Activated CD4-positive, alpha-beta T cell treated with anti-CD3 and anti-CD28 coated beads, Interleukin-2, amount 10 ng/mL, durations not matched to agents 24 days and 14 days (primary cell): ENCODE measurements at places on chromosomes 4 and X.

GRCh38 chr4:69744157-69744478 is 16.3 kb downstream of the SULT1B1 start:
- DNase-seq = no peak

DNA sequence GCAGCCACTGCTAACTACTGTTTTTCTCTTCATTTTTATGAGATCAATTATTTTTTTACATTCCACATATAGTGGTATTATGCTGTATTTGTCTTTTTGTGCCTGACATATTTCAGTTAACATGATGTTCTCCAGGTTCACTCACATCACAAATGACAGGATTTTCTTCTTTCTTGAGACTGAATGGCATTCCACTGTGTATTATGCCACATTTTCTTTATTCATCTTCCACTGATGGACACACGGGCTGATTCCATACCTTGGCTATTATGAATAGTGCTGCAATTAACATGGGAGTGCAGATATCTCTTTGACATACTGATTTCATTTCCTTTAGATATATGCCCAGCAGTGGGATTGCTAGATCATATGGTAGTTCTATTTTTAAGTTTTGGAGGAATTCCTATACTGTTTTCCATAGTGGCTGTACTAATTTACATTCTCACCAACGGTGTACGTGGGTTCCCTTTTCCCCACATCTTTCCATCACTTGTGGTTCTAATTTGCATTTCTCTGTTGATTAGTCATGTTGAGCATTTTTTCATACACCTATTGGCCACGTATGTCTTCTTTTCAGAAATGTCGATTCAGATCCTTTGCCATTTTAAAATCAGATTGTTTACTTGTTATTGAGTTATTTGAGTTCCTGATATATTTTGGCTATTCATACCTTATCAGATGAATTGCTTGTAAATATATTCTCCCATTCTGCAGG is 14.9 kb upstream of the ZCCHC4 start:
- DNase-seq = no peak

DNA sequence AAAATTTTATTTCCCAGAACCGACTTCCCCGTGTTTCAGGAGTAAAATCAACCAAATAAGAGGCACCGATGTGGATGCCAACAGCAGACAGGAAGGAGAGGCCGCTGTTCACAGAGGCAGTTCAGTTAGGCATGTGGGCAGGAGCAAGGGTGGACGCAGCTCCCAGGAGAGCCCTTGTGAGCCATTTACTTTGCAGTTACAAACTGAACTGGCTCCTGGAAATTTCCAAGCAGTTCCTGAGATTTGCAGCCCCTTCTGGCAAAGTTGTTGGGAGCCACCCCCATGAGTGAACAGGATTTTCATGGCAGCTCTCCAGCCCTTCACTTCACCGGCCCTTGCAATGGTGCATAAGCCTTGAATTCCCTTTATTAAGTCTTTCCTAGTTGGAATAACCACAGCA is 189.1 kb downstream of the AFAP1 start:
- DNase-seq = no peak

DNA sequence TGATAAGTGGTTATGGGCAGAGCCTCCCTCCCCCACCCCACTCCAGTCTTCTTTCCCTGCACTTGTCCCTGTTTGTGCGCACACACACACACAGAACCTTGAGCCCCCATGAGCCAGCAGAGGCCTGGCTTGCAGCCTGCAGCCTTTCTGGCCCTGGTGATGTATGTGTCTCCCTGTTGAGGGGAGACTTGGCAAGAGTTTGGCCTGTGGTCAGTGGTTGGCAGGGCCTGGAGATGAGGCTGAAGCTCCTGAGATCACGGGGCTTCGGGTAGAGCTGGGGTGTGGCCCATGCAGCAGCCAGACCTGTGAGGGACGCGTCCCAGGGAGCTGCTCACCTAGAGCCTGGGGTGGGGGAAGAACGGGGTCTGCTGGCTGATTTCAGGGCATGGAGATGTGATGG is 2.3 kb downstream of the GPR173 start:
- DNase-seq = no peak

GRCh38 chr4:25838526-25838925 is 24.3 kb downstream of the SEL1L3 start:
- no peak for DNase-seq

GRCh38 chr4:155952501-155952901 is 1.2 kb downstream of the CTSO start:
- no peak for DNase-seq

- DNase-seq = no peak
Measured at GRCh38 chr4:137905930-137906329, 336.2 kb downstream of the SLC7A11 start.

DNA sequence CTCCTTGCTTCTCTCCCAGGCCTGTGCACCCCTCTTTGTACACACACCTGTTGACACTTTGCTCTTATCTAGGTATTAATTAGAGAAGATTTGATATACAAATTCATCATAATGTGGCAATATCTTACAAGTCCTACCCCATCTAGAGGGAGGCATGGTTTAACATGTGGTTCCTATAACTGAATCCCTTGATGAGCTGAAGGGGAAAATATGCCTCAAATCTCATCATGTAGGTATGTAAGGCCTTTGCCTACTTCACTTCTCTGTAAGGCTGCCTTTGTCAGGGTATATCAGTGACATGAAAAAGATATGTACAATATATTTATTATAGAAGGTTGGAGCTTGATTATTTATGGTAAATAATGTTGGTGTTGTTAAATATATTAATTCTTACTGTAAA is 31.9 kb downstream of the HTR2C start:
- no peak for DNase-seq

- no peak for DNase-seq
Measured at GRCh38 chrX:69238114-69238886, 73.0 kb upstream of the PJA1 start.

- no peak for DNase-seq
Measured at GRCh38 chr4:100986360-100986868, 360.9 kb downstream of the PPP3CA start.

DNA sequence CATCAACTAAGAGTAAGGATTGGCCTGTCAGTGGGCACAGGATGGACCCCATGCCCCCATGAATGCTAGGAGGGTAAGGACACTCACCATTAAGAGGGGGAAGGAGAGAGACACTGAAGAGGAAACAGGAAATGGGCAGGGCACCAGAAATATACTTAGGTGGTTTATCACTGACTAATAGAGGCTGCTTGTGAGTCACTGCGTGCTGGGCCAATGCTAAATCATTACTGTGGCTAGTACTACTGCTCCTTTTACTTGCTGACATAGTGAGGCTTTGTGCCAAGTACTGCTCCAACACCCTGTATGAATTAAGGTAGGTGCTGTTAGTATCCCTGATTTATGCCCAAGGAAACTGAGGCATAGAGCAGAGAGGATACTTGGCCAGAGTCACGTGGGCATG is 130.4 kb upstream of the FRMPD4 start:
- DNase-seq = no peak

GRCh38 chrX:149274516-149275105 is 230.5 kb downstream of the IDS start:
- no peak for DNase-seq

GRCh38 chr4:38317041-38317674 is 346.8 kb upstream of the KLF3 start:
- DNase-seq = peak; percentile 47

GRCh38 chrX:51694254-51694653 is 11.6 kb upstream of the CENPVL2 start:
- peak; percentile 4 for DNase-seq

DNA sequence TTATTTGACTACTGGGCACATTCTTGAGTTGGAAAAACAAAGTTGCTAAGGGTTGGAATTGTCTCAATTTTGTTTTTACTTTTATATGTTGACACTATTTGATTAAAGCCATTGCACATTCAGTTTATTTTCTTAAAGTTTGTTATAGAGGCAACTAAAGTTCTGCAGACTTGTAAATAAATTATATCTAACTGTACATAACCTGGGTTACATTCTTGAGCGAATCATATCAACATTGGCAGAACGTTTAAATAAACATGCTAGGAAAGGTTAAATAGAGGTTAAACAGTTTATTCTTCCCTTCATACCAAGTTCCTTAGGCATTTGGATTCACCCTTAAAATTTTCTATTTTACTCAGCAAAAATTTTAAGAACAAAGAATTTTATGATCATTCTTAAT is 74.5 kb downstream of the UCHL1 start:
- DNase-seq = no peak

DNA sequence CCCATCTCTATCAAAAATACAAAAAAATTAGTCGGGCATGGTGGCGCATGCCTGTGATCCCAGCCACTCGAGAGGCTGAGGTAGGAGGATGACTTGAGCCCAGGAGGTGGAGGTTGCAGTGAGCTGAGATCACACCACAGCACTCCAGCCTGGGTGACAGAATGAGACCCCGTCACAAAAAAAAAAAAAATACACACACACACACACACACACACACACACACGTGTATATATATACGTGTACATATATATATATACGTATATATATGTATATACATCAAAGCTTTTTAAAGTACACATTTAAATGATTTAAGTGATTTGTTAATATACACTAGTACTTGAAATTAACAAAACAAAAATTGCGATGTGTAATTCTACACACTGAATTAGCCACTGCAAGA is 6.0 kb downstream of the FBXW7 start:
- no peak for DNase-seq

GRCh38 chr4:154485127-154485773 is 6.3 kb downstream of the DCHS2 start:
- no peak for DNase-seq

- DNase-seq = no peak
Measured at GRCh38 chr4:172207258-172207657, 394.1 kb downstream of the GALNTL6 start.

GRCh38 chr4:185278716-185279115 is 69.3 kb downstream of the SNX25 start:
- no peak for DNase-seq

DNA sequence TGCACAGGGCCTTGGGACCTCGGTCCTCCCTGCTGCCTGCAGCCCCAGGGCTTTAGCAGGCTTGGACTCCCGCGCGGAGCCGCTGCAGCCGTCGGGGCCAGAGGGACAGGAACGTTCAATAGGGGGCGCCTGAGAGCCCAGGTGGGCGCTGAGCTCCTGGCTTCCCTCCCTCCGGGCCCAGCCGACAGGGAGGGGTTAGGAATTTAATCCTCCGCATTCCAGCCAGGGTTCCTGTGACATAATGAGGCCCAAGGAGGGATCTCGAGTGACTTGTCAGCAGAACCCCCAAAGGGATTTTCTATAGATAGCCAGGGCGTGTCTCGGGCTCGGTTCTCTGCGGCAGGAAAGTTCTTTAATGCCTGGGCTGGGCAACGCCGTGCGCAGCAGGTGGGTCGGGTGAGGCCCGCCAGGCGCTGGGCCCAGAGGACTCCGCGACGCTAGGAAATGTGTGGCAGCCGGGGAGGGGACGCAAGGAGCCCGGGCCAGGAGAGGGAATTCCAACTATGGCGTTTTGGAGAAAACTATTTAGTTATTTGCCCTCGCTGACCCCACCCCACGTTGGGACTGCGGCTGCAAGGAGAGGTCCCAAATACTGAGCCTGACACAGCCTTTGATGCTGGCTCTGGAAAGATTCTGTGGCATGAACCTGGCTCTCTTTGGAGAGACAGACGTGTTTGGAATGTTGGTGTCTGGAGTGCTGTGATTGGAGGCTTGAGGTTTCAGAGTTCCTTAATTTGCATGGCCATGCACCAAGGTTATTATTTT is 285.2 kb upstream of the GATB start:
- no peak for DNase-seq

DNA sequence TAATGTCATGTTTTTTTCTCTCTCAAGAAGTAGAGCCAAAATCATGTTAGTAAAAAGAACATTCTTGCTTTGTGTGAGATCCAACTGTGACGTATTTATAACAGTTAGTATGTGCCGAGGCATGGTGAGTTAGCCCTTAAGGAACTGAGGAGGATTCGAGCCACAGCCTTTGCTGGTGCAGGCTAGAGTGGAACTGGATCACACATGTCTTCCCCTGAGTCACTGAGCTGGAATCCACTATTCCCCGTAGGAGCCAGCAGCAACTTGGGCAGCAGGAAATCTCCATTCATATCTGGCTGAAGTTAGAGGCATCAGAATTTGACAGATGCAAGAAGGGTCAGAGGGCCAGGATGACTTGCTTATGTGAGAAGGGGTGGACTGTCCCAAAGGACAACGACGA is 144.6 kb upstream of the KIT start:
- no peak for DNase-seq

- no peak for DNase-seq
Measured at GRCh38 chr4:6568689-6569332, 6.2 kb upstream of the MAN2B2 start.

DNA sequence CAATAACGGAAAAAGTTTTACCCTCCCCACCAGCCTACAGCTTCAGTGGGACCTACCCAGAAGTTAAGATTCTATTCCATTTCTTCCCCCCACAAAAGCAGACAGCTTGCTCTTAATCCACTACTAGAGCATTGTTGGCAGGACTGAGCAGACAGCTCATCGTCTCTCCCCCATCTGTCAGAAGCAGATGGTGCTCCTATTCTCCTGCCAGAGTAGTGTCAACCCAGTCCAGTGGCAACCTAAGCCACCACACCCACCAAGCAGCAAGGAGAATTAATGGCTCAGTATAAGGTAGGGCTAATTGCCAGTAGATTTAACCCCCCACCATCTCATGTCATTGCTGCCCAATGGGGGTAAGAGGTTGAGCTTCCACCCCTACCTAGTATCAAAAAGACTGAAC is 62.0 kb downstream of the AWAT2 start:
- DNase-seq = no peak

DNA sequence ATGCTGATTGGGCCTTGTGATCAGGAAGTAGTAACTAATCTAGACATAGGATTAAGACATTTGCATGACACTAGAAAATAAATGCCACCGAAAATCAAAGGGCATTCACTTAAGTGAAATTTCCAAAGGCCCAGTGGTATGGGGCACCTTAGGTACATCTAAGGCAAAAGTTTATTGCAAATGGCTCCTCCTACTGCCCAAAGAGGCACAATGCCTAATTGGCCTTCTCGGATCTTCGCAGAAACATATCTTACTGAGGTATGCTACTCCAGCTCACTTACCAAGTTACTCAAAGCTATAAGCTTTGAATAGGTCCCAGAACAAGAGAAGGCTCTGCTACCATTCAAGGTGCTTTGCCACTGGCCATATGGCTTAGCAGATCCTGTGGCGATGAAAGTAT is 174.8 kb upstream of the CXCL13 start:
- no peak for DNase-seq

DNA sequence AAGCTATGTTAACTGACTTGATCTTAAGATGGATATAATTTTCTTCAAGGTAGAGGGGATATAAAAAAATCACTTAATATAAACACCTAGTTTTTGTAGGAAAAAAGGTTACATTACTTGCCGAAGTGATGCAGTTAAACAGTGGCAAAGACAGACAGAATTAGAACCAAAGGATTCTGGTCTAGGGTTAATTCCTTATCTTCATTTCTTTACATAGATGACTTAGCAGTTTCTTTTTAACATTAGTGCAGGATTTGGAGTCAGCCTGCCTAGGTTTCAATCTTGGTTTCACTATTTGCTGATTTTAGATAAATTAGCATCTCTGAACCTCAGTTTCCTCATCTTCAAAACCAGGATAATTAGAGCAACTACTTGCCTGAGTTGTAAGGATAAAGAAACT is 14.3 kb downstream of the ZAR1 start:
- DNase-seq = no peak

GRCh38 chrX:41036668-41037326 is 48.4 kb upstream of the USP9X start:
- DNase-seq = no peak

- DNase-seq = no peak
Measured at GRCh38 chr4:147828331-147828905, 96.5 kb downstream of the ARHGAP10 start.
